ENCODE measurements at places on chromosomes 1 and 21.

DNA sequence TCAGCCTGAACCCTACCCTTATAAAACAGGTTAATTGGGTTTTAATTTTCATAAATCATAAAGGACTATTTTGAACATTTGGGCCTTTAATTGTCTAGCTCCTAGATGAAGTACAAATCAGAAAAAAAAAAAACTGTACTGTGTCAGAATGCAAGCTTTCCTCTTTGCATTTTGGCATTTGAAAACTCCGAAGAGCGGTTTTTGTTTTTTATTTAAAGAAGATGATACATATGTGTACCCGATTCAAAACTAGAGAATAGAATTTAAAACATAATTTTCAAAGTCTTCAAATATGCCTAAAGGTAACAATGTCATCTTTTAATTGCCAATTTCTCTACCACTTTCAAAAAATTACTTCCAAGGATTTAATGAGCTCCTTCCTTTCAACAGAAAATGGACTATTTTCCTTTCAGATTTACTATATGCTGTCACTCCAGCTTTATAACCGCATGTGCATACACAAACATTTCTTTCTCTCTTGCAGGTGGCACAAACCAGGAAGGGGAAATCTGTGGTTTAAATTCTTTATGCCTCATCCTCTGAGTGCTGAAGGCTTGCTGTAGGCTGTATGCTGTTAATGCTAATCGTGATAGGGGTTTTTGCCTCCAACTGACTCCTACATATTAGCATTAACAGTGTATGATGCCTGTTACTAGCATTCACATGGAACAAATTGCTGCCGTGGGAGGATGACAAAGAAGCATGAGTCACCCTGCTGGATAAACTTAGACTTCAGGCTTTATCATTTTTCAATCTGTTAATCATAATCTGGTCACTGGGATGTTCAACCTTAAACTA is 33.7 kb downstream of the MRPL39 start:
- DNase-seq = peak; percentile 88

DNA sequence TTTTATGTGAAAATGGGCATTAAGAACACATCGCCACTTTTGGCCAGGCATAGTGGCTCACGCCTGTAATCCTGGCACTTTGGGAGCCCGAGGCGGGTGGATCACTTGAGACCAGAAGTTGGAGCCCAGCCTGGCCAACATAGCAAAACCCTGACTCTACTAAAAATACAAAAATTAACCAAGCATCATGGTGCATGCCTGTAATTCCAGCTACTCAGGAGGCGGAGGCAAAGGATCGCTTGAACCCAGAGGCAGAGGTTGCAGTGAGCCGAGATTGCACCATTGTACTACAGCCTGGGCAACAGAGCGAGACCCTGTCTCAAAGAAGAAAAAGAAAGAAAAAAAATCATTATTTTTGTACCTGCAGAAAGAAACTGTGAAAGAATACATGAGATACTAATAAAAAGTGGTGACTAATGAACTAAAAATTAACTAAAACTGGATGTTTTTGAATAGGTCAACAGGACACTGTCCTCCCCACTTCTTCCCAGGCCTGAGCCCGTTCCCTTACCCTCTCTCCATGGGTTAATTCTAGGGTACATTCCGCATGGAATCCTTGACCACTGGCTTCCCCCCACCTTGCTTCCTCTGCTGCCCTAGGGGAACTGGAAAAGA is 8.3 kb upstream of the TINAGL1 start:
- no peak for DNase-seq

DNA sequence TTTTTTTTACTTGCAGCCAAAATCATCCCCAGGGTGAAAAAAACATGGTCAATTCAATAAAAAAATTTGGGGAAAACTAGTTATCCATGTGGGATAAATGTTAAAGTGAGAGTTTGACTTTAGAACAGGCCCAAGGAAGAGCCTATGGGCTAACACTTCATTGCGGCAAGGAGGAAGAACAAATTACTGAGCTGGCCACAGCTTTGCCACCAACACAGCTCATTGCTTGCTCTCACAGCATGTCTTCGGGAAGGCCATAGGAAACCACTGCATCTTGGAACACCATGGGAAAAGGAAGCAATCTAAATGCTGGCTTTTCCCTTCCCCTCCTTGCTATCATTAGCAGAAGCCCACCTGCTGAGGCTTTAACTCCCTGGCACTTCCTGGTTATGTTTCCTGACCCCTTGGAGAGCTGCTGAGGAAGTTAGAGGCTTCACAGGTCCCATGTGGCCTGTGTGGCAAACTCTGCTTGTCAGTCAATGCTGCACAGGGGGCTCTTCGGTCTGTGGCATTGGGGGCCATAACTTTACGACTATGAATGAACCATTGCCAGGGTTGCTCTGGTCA is 86.0 kb downstream of the SLC25A24 start:
- DNase-seq = no peak

- DNase-seq = no peak
Observed at GRCh38 chr1:183697814-183698590, 44.9 kb upstream of the APOBEC4 start.

DNA sequence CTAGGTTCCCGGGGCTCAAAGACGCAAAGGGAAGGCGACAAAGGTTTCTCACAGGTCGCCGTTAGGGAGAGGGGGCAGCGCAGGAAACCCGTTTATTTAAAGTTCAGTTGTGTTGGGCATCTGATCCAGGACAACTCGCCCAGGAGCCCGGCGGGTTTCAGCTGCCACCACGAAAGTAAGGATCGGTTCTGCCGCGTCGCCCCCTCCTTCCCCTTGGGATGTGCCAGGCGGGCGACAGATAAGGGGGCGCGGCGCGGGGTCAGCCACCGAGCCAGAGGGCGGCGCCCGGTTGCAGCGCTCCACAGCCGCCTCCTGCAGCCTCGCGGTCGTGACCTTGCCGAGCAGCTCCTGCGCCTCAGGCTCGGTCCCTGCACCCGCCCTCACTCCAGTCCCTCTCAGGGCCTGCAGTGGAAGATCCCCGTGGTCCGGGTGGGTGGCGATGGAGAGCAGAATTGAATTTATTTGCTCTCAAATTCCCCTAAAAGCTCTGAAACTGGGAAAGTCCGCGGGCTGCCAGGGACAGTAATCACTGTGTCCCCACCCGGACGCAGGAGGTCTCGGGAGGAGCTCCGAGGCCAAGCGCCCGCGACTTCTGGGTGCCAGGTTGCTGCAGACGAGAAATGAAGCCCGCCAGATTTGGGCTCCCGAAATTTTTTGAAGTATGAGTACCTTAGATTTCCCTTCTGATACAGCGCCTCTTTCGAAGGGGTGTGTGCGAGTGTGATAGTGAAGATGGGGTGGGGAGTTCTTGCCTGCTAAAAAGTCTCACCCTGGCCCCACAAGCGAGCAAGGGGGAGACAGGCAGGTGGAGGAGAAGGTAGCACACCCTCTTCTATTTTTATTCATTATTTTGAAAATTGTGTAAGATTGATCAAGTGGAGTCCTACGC is 28.4 kb upstream of the NFIA start:
- DNase-seq = no peak

DNA sequence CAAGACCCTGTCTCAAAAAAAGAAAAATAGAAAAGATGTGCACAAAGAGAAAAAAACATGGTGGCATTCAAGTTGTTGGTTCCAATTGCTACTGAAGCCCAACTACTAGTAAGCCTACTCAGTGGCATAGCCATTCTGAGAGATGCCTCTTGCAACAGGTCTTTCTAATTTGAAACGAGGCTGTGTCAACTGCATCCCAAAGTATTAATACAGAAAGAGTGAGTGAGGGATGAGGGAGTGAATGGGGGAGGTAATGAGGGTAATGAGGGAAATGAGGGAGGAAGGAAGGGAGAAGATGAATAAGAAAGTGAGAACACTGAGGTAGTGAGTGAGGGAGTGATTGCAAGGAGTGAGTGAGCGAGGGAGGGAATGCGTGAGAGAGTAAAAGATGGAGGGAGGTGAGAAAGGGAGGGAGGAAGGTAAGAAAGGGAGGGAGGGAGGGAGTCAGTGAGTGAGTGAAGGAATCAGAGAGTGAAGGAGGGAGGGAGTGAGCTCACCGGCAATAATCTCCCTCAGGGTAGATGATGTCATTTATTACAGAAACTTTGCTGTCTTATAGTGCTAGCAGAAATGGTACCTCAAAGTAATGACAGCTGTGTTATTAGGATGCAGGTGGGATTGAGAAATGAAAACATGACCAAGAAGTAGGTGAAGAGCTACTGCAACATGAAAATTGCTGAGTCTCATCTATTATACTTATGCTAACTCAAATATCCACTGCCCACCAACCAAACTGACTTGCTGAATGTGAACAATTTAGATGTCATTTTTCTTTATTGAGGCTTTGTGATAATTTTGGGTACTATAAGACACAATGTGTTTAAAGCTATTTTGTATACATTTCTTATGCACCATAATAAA is 75.6 kb upstream of the ADAM30 start:
- DNase-seq = no peak

DNA sequence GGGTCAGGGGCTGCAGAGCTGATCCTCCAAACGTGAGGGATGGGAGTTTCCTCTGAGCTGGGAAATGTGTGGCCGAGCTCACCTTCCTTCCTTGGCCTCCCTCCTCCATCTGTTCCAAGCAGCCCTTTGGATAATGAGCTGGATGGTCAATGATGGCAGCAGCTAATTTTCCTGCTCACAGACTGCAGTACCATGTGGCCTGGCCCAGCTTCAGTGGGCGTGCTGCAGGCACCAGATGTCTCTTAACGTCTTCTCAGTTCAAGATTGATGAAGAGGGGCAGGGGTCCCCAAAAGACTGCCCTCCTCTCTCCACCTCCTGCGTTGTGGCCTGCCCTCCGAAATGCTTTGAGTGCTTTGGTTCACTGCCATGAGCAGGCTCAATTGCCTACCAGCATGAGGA is 86.0 kb downstream of the UBIAD1 start:
- no peak for DNase-seq

- no peak for DNase-seq
Observed at GRCh38 chr1:56028244-56028643, 551.1 kb downstream of the PLPP3 start.

GRCh38 chr1:245356891-245357585 is 202.3 kb downstream of the KIF26B start:
- no peak for DNase-seq

DNA sequence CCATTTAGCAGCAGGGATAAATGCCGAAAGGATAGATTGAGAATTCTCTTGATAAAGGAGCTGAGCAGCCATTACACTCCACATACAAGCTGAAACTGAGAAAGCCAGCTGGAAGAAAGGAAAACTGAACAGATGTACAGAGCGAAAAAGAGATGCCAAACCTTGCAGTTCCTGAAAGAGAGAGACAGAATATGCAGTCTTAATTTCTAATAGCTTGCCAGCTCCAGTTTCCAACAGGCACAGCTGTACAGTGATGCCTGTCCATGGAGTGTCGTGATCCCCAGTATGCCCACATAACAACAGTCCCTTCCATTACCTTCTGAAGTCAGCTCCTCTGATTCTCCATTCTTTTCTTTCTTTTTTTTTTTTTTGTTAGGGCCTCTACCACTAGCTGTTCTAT is 22.7 kb downstream of the ABL2 start:
- no peak for DNase-seq

- DNase-seq = no peak
Observed at GRCh38 chr1:1282998-1283397, 2.8 kb downstream of the SCNN1D start.

DNA sequence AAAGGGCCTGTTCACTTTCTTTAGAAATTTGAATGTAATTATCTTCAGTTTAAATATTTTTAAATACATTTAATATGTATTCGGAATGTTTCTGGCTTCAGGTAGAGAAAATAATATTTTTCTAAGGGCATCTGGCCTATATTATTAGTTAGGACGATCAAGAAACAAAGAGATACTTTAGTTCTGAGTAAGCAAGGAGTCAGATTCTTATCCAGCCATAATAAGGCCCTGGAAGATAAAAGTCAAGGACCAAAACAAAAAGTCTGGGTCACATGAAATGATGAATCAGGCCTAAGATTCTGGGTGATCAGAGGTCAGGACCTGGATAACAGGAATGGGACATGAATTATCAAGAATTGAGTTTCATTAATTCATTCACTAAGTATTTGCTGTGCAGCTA is 6.3 kb downstream of the PHC2 start:
- peak; percentile 28 for DNase-seq

- no peak for DNase-seq
Observed at GRCh38 chr1:220241072-220241663, 31.1 kb downstream of the RAB3GAP2 start.

- peak; percentile 81 for DNase-seq
Observed at GRCh38 chr1:153352523-153352922, 3.9 kb upstream of the PGLYRP4 start.

DNA sequence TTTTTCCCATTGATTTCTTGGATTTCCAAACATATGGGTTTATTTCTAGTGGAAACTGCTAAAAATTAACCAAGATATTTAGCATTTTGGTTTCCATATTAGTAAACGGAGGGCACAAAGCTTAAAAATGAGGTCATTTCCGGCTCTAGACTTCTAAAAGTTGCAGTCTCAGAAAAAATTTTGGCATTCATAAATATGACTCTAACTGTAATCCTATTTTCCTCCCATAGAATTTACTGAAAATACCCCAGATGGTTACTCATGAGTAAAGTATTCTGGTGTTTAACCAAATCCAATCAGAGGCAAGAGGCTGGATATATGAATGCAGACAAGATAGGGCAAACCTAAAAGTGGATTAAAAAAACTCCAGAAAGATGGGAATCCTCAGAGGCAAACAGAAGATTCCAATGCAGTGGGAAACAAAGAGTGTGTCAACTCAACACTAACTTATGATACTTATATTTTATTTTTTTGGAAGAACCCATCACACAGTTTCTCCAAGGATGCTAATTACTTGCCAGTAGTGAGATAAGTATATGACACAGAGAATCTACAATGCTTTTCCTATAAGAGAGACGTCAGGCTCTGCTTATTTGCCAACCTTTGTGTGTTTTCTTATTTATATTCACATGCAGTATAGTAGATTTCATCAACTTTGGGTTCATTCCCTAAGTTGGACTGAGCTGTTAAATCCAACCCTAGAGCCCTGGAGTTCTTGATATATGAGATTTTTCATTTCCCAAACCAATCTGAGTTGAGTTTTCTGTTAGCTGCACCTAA is 90.1 kb upstream of the BCL10 start:
- peak; percentile 87 for DNase-seq

DNA sequence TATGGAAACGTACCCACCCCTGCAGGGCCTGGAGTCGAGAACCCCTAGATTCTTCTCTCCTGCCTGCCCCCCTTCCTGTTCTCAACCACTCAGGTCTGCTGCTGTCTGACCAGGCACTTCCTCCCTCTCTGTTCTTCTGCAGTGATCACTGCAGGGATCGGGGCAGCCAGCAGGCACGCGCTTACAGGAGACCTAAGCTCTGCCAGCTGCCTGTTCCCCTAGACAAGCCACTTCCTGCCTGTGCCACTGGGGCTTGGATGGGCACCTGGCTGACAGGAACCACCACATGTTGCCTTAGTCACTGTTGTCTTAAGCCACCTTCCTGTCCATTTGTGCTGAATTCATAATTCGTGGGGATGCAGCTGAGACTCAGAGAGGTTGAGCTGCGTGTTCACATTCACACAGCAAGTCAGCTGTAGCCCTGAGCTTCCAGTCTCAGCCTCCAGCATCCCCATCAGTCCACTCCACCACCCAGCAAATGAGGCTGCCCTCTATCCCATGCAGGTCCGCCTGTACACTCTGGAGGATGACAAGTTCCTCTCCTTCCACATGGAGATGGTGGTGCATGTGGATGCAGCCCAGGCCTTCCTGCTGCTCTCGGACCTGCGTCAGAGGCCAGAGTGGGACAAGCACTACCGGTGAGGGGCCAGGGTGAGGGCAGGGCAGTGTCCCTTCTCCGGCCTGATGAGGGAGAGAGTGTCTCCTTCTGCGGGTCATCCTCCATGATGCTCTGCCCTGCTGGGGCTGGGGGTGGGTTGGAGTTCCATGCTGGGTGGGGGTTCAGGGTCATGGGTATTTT is 18.6 kb downstream of the FAM151A start:
- DNase-seq = no peak

Data from choroid plexus epithelial cell (primary cell).